Posterior vena cava (tissue), 2 donors: ENCODE measurements at places on chromosomes 3 and 15. TPM values are rescaled to one million over a fixed set of nuclear protein-coding genes. Genes with fewer than 3 reads are reported as not detected.

GRCh38 chr3:24640330-24640877 is 145.8 kb upstream of the THRB start:
- DNase-seq: no peak

- no peak for DNase-seq
Measured at GRCh38 chr3:72300621-72301020, 515.7 kb upstream of the PROK2 start.

CCDC54 gene
- total RNA-seq: not detected

TGFBR2 gene
- 291 TPM for total RNA-seq

MAPKBP1 gene
- 26.5 TPM for total RNA-seq

SLC51A gene
- total RNA-seq: not detected

RNF123 gene
- total RNA-seq: 29.5 TPM
